ENCODE measurements at places on chromosomes 4 and X. TPM values are rescaled to one million over a fixed set of nuclear protein-coding genes. Genes with fewer than 3 reads are reported as not detected.

XK gene
- 0.74 TPM for total RNA-seq

LGI2 gene
- total RNA-seq: not detected

EDA gene
- total RNA-seq: 2.6 TPM

FGA gene
- not detected for total RNA-seq

DNA sequence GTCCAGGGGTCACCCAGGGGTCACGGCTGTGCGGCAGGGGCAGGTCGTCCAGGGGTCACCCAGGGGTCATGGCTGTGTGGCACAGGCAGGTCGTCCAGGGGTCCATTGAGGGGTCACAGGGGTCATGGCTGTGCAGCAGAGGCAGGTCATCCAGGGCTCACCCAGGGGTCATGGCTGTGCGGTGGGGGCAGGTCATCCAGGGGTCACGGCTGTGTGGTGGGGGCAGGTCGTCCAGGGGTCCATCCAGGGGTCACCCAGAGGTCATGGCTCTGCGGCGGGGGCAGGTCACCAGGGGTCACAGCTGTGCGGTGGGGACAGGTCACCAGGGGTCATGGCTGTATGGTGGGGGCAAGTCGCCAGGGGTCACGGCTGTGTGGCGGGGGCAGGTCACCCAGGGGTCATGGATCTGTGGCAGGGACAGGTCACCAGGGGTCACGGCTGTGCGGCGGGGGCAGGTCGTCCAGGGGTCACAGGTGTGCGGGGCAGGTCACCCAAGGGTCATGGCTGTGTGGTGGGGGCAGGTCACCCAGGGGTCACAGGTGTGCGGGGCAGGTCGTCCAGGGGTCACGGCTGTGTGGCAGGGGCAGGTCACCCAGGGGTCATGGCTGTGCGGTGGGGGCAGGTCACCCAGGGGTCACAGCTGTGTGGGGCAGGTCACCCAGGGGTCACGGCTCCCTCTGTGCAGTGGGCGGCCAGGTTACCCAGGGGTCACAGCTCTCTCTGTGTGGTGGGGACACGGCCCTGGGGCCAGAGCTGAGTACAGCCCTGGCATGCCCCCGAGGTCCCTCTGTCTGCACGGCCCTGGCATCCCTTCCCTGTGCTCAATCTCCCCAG is 16.0 kb downstream of the ATP5ME start:
- no peak for DNase-seq

- no peak for DNase-seq
Measured at GRCh38 chrX:79325263-79325958, 41.7 kb downstream of the ITM2A start.

RHOXF2B gene
- not detected for total RNA-seq

- peak; percentile 85 for DNase-seq
Measured at GRCh38 chr4:153651587-153651986, 32.5 kb upstream of the TLR2 start.

DNA sequence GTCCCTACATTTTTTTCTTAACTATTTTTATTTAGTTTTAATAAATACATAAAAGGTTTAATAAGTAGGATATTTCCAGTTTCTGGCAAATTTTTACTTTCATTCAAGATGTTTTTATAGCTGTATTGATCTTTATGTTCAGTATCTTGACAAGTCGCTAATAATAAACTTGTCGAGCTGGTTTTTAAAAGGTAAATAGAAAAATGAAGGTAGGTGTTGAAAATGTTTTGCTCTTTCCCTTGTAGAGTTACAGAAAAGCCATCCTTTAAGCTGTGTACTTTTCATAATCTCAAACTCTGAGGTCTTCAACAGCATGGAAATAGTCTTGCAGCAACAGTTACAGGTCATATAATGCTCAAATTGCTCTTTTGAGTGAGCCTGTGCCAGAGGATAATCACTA is 52.6 kb downstream of the RS1 start:
- no peak for DNase-seq

DNA sequence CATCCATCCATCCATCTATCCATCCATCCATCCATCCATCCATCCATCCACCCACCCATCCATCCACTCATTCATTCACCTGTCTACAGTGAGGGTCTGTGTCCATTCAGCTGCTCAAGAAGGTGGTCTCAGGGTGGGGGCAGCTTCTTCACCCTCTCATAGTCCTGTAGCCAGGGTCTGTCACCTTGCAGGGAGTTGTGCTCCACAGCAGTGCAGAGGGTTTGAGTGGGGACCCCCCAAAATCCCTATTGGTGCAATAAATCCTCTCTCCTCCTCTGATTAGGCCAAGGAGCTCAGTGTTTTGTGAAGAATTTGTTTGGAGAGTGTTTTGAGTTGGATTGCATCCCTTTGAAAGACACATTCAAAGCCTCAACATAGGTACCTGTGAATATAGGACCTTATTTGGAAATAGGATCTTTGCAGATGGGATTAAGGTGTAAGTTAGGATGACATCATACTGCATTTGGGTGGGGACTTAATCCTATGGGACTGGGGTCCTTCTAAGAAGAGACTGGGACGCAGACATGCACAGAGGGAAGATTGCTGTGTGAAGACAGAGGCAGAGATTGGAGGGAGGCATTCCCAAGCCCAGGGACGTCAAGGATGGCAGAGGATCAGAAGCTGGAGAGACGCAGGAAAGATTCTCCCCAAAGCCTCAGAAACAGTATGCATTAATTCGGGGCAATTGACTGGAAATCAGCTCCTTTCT is 12.0 kb downstream of the P2RY8 start:
- no peak for DNase-seq
